Epithelial cell of prostate (primary cell): ENCODE measurements at places on chromosomes 4 and X.

DNA sequence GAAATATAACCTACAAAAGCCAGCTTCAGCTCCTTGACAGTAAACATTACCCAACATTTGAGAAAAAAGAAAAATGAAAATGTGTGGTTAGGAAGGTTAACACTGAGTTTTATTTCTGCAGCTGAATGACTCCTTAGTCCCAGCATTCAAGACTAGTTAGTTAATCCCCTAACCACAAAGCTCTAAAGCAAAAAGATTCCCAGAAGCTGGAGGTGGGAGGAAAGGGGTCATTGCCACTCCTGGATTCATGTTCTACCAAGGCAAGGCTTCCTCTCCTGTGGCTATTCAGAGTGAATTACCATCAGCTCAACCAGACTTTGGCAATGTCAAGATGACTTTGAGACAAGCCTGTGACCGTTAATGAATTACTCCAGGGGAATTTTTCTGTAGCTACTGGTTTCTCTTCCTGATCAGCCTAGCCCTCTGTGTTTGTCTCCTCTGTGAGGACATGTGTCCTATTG is 63.6 kb downstream of the HADH start:
- DNase-seq, result no peak

GRCh38 chr4:3228881-3229280 is 20.1 kb upstream of the MSANTD1 start:
- no peak for DNase-seq

DNA sequence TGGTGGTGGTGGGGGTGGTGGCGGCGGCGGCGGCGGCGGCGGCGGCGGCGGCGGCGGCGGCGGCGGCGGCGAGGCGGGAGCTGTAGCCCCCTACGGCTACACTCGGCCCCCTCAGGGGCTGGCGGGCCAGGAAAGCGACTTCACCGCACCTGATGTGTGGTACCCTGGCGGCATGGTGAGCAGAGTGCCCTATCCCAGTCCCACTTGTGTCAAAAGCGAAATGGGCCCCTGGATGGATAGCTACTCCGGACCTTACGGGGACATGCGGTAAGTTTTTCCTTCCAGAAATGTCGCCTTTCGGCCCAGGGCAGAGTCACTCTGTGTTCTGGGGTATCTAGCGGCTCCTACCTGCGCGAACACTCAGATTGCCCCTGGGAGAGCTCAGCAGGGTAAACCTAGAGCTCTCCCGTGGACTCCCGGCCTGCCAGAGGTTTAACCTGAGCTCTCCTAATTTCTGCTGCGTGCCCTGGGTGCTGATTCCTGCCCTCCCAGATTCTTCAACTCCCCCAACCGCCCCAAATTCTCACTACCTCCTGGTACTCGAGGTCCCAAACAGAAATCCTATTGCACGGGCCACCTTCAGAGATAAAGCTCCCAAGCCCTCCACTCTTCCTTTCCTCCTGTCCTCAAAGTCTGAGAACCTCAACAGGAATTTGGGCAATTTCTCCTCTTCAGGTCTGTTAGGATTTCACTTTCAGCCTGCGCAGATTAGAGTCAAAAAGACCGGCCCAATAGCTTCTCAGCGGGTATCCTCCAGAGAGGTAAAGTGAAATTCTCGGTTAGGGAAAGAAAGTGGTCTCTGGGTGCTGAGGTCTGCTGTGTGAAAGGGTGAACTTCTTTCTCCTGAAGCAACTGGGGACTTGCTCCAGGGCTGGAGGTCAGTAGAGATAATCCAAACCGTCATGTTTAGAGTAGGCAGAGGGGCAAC is 2.9 kb downstream of the AR start:
- DNase-seq, result no peak

DNA sequence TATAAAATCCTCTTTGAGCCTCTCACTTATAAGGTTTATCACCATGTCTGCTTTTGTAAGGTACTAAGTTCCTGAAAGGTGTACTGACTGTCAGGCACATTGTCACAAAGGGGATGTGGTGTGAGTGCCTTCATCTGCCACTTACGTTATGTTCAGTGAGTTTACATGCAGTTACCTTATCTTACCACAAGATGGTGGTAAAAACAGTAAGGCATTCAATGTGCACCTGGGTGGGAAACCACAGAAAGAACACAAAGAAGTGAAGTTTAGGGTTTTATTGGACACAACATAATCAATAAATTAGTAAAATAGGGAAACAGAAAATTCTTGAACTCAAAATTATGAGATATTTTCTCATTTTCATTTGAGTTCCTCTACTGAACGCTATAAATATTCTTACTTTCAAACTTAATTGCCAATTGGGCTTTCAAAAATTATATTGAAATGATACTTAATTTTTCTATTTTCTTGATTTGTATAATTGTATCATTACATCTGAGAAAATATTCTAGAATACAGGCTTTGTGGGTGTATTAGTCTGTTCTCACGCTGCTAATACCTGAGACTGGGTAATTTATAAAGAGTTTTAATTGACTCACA is 650.8 kb downstream of the PCDH7 start:
- no peak for DNase-seq

- DNase-seq, result no peak
Measured at GRCh38 chr4:17376205-17376604, 135.7 kb downstream of the QDPR start.

- no peak for DNase-seq
Measured at GRCh38 chrX:150982235-150982787, 824 bp upstream of the HMGB3 start.

- no peak for DNase-seq
Measured at GRCh38 chr4:78990938-78991810, 51.9 kb upstream of the PAQR3 start.

- no peak for DNase-seq
Measured at GRCh38 chr4:77021614-77022089, 54.1 kb downstream of the CCNI start.

- no peak for DNase-seq
Measured at GRCh38 chr4:183098019-183098722, 886 bp upstream of the WWC2 start.

- no peak for DNase-seq
Measured at GRCh38 chr4:159296061-159296460, 193.2 kb downstream of the RAPGEF2 start.

GRCh38 chr4:107685740-107686139 is 34.3 kb downstream of the PAPSS1 start:
- DNase-seq, result no peak

DNA sequence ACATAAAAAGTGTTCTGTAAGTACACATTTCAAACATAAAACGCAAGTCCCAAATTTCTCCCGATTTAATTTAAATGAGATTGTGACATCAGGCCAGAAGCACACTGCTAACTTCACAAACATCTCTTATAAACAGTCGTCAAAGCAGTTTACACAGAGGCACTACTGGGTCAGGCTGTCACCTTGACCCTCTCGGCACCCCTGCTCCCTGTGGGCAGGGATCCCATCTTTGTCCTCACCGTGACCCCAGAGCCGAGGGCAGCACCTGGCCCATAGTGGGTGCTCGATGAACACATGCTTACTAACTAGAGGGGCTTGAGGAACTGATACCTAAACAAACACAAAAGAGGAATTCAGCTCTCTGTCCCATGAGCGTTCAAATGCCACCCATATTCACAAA is 22.2 kb downstream of the QDPR start:
- no peak for DNase-seq

- no peak for DNase-seq
Measured at GRCh38 chr4:165803005-165803404, 70.0 kb upstream of the TLL1 start.

DNA sequence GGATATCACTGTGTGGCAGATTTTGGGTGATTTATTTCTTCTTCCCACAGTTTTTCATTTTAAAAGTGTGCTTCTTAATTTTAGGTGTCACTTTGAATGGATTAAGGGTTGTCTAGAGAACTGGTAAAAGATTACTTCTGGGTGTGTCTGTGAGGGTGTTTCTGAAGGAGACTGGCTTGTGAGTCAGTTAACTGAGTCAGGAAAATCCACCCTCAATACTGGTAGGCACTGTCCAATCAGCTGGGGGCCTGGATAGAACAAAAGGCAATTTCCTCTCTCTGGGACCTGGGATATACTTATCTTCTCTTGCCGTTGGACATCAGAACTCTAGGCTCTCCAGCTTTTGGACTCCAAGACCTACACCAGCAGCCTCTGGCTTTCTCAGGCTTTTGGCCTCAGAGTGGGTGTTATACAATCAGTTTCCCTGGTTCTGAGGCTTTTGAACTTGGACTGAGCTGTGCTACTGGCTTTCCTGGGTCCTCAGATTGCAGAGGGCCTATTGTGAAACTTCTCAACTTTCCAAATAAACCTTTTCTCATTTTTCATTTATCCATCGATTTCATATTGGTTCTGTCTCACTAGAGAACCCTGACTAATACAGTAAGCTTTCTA is 413.1 kb downstream of the GBA3 start:
- DNase-seq, result no peak

GRCh38 chrX:53824686-53825085 is 138.2 kb upstream of the HUWE1 start:
- no peak for DNase-seq

- no peak for DNase-seq
Measured at GRCh38 chrX:154515090-154515965, 704 bp downstream of the FAM3A start.

DNA sequence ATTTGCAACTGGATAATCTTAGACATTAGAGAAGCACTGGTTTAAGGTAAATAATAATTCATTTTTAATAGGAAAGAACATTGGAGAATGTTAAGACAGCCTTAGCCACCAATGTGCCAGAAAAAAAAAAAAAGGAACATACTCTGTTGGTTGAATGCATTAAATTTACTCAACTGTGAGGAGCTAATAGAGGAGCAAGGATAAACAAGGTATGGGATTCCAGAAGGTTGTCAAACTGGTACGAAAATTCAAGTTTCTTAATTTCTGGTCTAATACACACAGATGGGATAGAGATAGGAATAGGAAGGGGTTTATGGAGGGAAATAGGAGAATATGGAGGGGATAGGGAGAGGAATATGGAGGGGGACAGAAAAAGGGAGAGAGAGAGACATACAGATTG is 1096.6 kb downstream of the ARAP2 start:
- no peak for DNase-seq

DNA sequence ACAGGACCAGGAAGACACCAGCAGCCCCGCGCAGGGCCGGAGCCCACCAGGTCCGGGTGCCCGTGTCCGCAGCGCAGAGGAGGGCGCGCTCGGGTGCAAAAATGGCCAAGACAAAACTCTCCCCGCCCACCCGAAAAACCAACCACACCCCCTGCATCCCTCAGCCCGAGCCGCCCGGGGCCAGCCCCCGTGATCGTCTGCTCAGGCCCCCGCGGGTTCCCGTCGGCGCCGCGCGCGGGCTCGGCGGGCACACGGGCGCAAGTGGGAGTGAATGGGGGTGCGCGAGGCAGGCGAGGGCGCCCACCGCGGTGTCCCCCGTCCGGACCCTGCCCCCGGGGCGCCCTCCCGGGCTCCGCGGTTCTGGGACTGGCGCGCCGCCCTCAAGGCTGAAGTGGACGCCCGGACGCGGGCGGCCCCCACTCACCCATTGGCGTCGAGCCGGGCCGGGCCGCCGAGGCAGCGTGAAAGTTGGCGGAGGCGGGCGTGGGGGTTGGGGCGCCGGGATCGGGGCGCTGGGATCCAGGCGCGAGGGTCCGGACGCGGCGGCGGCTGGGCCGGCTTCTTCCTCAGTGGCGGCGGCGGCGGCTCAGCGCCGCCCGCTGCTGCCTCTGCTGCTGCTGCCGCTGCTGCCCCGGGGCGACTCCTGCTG is 393 bp downstream of the SH3KBP1 start:
- no peak for DNase-seq

DNA sequence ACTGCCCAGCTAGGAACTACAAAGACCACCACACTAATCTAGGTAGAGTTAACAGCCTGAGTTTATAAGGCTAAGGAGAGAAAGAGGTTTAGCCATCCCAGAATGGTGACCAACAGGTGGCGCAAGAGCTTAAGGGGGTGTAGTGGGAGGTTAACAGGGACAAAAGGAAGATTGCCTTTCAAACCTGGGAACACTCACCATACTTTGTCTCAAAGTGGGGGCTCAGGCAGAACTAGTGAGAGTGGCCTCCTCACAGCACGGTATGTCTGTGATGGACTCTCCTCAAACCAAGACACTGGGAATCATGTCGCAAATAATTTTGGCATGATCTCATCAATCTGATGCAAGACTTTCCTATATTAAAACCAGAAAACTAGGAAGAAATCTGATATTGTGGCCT is 23.4 kb downstream of the CCNI start:
- DNase-seq, result no peak

GRCh38 chr4:8195841-8196458 is 3.1 kb upstream of the SH3TC1 start:
- DNase-seq, result no peak

GRCh38 chrX:23789386-23790154 is 6.6 kb downstream of the SAT1 start:
- DNase-seq, result no peak

DNA sequence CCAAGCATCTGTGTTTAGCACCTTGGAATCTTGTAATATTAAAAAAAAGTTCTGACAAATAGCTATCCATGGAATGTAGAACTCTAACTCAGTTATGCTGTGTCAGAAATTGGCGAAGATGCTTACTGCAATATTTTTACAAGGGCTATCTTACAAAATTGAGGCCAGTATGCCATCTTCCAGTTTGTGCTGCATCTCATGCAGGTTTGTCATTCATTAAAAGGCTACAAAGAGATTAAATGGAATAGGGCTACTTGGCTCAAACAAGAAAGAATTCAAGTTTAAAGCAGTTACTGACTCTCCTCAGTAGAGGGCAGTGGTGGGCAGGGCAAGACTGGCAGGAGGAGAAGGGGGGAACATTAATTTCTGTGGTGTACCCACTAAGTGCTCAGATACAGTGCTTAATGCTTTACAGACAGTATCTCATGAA is 66.5 kb downstream of the SHROOM4 start:
- DNase-seq, result no peak
